ENCODE measurements at places on chromosomes 7 and 10.
A peak's percentile ranks its signal among the peaks of the same experiment; 100 is the strongest.

DNA sequence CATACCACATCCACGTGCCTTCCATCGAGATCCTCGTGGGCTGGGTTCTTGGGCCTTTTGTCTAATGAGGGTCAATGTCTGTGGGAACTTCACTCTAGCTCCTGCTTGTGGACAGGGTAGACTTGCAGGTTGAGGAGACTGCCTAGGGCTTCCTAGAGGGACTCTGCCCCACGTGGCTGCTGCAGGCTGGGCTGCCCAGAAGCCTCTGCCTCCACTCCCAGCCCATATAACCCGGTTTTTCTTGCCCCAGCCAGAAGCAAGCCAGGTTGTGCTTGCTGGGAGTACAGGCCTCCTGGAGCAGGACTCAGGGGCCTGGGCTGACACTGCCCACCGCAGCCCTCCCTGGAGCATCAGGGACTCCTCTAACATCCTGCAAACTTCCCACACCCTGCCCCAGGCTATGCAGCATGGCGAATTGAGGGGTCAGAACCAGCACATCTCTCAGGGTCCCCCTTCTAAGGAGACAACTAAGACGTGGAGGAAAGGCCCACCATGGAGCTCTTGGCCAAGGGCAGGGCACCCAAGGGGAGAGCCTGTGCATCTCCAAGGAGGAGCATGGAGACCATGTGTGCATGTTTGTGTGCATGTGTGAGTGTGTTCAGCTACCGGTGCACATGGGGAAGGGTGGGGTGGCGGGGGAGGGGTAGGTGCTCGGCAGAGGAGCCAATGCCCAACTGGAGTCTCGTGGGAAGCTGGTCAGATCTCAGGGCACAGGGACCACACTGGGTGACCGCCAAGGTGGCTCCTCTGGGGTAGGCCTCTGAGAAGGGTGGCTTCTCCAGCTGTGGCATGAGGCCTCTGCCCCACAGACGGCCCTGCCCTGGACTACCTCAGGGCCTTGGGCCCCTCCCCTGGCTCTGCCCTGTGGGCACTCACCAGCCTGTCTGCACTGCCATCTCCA is 62.6 kb downstream of the RASGEF1A start:
- DNase-seq: peak; percentile 36

DNA sequence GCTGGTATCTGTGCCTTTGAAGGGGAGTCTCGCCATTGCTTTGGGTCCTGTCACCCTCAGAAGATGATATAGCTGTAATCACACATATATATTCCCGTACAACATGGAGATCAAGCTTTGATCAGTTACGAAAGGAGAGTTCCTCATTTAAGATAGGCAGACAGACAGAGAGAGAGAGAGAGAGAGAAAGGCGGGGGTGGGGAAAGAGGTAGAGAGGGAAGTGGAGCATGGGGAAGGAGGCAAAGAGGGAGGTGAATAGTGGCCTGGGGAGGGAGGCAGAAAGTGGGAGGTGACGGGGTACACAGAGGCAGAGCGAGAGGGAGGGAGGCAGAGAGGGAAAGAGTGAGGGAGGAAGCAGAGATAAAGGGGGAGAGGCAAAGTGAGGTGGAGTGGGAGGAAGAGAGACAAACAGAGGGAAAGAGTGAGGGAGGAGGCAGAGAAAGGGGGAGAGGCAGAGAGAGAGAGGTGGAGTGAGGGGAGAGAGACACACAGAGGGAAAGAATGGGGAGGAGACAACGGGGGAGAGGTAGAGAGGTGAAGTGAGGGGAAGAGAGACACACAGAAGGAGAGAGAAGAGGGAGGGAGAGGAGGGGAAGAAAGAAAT is 44.6 kb upstream of the C1QL3 start:
- no peak for DNase-seq

- DNase-seq: no peak
Observed at GRCh38 chr7:158373476-158374133, 214.0 kb downstream of the PTPRN2 start.

- DNase-seq: no peak
Observed at GRCh38 chr10:22183771-22184461, 33.9 kb downstream of the EBLN1 start.

- no peak for DNase-seq
Observed at GRCh38 chr7:64887756-64888508, 15.1 kb upstream of the ZNF273 start.

GRCh38 chr7:47290466-47290865 is 291.4 kb downstream of the TNS3 start:
- DNase-seq: no peak

DNA sequence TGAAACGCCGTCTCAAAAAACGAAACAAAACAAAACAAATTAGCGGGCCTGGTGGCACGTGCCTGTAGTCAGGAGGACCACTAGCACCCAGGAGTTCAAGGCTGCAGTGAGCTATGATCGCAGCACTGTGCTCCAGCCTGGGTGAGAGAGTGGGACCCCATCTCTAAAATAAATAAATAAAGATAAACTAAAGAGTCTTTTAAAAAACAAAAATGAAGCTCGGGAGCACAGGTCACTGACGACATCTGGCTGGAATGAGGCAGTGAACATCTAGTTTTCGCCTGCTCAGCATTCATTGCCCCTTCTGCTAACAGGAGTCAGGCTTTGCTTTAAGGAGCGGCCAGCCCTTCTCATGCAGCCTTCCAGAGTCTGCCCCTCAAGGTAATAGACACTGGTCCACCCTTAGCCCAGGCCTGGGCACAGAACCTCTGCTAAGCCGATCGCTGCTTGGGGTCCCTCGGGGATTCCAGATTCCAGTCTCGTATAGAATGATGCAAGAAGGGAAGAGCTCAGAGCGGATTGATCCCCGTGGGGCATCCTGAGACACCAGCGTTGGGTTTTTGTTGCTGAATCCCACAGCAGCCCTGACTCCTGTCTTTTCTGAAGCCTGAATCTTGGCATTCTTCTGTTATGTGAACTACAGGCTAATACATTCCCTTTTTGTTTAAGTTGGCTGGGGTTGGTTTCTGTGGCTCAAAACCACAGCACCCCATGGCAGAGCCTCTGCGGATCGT is 14.2 kb upstream of the FOXK1 start:
- DNase-seq: no peak

- DNase-seq: no peak
Observed at GRCh38 chr7:28919510-28919909, 38.6 kb downstream of the TRIL start.

DNA sequence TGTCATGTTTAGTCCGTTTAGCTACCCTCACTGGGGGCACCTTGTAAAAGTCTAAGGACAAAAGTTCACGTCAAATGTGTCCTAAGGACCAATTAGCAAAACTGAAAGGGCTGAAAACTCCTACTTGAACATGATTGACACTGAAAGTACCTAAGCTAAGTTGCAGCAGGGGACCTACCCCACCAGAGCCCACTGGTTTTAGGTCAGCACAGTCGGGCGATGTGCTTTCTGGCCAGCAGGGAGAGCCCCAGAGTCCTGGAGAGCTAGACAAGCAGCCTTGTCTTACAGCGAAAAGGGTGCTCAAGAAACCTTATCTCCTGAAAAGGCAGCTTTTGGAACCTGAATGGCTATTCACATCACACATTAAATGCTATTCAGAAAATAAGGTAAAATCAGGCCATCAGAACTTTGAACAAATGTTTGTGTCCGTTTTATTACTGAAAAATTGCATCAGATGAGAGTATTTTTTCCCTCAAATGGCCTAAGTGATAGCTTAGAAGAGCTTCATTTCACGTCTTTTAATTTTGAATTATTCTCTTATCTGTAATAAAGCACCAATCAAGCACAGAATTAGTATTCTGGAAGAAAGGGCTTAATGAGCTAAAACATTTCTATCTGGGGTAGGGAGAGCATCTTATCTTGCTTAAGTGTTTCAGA is 52.2 kb upstream of the MKI67 start:
- no peak for DNase-seq

GRCh38 chr10:9075420-9075819 is 1020.9 kb downstream of the GATA3 start:
- DNase-seq: no peak

Measured in mesothelial cell of epicardium (in vitro differentiated cells).